ENCODE measurements at places on chromosomes 4 and X.

- H3K4me3 ChIP-seq = peak overlapping the region; percentile 16
- H3K36me3 ChIP-seq = no peaks in the 10 kb centered on the region
- peak; percentile 52 for DNase-seq
- H3K4me1 ChIP-seq = peaks cover 52% of the 10 kb centered on the region
Measured at GRCh38 chr4:140095694-140096482, 58.1 kb downstream of the MAML3 start.

- DNase-seq = no peak
- no peaks in the 10 kb centered on the region for H3K36me3 ChIP-seq
- H3K4me1 ChIP-seq = peaks cover 4% of the 10 kb centered on the region
- H3K27me3 ChIP-seq = no peaks in the 10 kb centered on the region
Measured at GRCh38 chrX:10566716-10567097, 53.7 kb downstream of the MID1 start.

DNA sequence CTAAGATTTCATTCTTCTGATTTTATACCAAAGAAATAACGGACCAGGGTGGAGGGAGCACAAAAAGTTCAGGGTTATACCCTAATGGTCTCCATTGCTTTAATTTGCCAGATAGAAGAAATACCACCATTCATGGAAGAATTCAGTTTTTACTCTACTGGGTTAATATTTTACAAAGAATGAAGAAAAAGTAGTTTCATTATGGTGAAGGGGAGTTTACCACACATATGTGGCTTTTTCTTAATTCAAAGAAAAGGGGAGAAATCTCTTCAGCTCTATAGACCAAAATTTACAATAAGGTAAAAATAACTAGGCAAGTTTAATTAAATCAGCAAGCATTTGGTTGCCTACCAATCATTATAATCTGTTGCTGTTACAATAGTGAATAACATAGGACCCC is 37.6 kb downstream of the CASK start:
- H3K4me1 ChIP-seq = no peaks in the 10 kb centered on the region
- H3K36me3 ChIP-seq = no peaks in the 10 kb centered on the region
- no peak overlapping the region for H3K4me3 ChIP-seq
- H3K27ac ChIP-seq = no peak overlapping the region

DNA sequence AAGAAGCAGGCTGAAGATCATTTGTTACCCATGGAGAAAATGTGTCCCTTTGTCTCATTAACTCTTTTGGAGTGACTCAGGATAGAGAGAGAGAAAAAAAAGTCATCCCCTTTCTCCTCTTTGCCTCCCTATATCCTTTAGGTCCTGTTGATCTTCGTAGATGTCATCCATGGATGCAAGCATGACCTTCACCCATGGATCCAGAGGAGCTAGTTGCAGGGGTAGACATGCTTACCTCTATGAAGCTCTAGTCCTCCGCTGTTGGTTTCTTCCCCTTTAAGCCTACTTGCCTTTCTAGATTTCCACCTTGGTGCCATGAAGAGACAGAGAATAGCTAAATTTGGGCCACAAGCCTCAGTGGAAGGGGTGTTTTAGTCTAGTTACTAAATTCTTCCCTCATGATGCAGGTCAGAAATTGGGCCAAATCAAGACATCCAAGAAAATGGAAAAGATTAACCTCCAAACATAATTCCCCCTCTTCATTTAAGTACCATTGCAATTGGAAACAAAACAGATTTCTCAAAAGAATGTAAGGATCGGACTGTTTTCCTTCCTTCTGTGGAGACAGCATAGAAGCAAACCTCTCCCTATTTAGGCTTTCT is 178.4 kb downstream of the TECRL start:
- no peaks in the 10 kb centered on the region for H3K4me1 ChIP-seq
- no peaks in the 10 kb centered on the region for H3K36me3 ChIP-seq
- H3K27ac ChIP-seq = no peak overlapping the region
- H3K27me3 ChIP-seq = no peaks in the 10 kb centered on the region
- no peak for DNase-seq

GRCh38 chr4:129179276-129179675 is 83.3 kb downstream of the C4orf33 start:
- H3K36me3 ChIP-seq = no peaks in the 10 kb centered on the region
- H3K4me1 ChIP-seq = no peaks in the 10 kb centered on the region
- no peak overlapping the region for H3K27ac ChIP-seq
- DNase-seq = no peak
- H3K27me3 ChIP-seq = no peaks in the 10 kb centered on the region

All from heart left ventricle (tissue), 16 donors.